ENCODE measurements at places on chromosomes 3 and 15.

GRCh38 chr15:89851673-89852341 is 37.2 kb upstream of the ANPEP start:
- peak; percentile 38 for DNase-seq

GRCh38 chr3:4828279-4829030 is 150.8 kb upstream of the BHLHE40 start:
- DNase-seq, result no peak

DNA sequence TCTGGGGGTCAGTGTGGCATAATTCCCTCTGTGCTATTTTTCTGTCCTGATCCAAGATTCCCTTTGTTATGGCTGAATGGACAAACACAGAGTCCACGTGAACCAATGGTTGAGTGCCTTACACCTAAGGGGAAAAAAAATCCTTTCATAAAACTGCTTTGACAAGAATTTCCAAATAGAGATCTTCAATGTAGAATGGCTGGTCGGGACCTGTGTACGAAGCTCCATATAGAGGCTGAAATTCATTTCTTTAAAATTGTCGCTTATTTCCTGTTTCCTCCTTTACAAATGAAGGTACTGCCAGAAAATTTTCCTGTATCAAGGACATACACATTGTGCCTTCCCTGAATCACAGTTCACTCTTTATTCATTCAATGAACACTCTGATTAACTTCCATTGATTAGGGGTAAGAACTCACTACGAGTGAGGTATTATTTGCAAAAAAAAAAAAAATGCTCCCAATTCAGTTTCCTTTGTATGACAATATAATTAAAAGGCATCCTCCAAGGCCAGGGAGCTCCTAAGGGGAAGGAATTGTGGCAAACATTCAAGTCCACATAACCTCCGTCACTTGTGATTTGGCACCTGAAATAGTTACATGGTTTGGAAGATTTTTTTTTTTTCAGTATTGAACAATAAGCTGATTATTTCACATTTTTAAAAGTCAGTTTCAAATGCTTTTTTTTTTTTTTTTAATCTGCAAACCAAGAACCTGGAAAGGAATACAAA is 293.8 kb downstream of the MEX3B start:
- DNase-seq, result no peak

DNA sequence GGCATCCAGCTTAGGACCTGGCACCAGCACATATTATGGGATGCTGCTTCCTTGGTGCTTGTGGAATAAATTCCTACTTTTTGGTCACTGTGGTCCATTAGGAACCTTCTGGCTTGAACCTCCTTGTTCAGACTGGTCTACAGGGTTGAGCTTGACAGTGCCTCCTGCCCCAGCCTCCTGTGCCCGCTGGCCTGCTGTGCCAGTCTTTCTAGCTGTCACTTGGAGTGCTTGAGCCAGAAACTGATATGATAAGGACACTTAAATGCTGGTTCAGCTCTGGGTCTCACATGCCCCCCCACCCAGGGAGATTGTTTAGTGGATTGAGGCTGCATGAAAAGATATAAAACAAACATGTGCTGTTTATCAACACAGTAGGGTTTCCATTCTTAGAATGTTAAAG is 147.8 kb downstream of the SLCO3A1 start:
- DNase-seq, result no peak

GRCh38 chr3:48400824-48401433 is 28.9 kb downstream of the FBXW12 start:
- peak; percentile 84 for DNase-seq

DNA sequence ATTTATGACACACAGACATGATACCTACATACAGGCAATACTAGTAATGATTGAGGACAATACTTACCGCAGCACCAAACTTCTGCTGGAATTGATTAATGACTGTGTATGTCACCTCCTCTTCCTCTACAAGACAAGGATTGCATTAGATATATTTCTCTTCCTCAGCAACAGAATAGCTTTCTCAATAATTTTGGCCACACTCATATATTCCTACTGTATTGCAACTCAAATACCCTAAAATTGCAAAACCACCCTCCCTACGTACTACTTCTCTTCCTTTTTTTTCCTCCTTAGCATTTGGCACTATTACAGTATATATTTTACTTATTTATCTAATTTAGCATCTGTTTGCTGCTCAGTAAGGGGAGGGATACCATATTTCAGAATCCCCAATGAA is 14.8 kb downstream of the EXD1 start:
- DNase-seq, result no peak
